Activated T-cell treated with anti-CD3 and anti-CD28 coated beads for 24 hours (primary cell): ENCODE measurements at places on chromosomes 7 and 10.

DNA sequence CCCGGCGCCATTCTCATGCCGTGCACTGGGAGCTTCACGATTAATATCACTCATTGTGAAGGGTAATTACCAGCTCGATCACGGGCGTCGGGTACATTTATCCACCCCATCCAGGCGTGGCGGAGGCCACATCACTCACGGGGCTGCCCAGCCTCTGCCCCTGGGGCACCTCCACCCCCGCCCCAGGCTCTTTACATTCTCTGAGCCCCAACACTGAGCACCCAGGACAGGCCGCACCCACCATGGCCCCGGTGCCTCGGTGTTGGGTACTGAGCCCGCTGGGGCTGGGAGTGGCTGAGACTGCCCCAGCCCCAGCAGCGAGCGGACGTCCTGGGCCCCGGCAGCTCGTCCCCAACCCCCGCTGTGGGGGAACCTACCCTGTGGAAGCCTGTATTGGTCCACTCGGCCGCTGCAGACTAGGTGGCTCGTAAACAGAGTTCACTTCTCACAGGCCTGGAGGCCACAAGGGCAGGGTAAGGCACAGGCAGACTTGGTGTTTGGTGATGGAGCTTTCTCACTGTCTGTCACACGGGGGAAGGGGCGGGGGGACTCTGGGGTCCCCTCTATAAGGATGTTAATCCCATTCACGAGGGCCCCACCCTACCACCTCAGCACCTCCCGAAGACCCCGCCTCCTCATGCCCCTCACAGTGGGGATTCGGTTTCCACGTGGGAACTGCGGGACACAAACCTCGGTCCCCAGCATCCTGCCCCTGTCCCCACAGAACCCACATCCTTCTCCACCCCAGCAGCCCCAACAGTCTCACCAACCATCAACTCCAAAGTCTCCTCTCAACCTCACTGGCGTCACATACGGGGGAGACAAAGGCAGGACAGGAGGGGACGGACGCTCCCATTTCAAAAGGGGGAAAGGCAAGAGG, 184.1 kb downstream of the ELFN1 start:
- no peak for DNase-seq

DNA sequence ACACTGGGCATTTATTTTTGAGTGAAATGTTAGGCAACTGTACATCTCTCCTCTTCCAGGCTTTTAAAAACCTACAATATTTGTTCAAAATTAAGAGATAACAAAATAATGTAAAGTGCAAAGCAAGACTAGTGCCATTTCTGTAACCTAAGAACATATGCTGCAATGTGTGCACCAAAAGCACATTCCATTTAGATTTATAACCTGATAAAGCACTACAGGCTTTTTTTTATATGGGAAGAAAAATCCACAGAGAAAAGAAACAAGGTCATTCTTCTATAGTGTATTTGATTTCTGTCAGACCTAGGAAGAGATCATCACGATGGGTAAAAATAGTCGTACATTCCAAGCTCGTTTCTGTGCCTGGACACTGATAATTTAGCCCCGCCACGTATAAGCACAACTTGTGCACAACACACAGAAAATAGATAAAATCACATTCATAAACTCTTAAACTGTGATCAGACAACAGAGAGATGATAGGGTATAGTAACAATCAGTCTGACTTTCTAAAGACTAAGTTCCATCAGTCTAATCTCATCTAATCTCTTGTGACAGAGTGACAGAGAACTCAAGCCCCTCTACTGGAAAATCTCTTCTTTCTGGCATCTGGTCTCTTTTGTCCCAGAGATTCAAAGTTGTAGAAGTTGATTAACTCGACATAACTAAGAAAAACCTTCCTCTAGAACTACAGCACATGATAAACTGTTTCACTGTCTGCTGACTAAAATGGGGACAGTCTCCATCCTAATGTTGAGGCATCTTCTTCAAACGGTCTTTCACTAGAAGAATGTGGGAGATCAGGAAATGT, 6.7 kb downstream of the LAMB1 start:
- DNase-seq, result no peak

DNA sequence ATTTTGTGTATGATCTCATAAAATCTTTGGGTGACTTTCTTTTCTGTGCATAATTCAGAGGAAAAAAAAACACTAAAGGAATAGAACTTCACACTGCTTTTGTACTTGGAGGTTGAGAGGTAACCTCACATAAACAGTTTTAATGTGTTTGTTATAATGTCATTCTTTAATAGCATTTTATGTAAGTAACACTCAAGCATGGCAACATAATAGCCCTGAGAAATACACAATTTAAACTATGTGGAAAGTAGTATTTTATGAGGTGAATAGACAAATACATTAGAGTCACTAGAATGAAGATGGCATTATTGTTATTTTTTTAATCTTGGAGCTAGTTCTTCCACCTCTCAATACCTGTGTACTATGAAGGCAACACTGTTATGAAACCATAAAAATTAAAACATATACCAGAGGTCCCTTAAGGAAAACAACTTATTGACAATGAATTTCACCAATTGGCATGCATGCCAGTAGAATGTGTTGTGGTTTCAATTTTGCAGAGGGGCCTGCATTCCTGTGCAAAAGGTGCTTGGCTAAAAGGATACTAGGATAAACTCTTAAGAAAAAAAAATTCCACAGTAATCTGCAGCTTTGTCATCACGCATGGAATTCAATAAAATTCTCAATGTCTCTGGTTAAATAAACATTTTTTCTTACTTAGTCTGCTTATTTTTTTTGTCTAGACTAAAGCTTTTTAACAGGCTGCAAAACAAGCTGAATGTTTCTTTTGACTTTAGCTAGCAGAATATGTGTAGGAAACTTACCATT, 102.5 kb downstream of the CD36 start:
- DNase-seq, result no peak

DNA sequence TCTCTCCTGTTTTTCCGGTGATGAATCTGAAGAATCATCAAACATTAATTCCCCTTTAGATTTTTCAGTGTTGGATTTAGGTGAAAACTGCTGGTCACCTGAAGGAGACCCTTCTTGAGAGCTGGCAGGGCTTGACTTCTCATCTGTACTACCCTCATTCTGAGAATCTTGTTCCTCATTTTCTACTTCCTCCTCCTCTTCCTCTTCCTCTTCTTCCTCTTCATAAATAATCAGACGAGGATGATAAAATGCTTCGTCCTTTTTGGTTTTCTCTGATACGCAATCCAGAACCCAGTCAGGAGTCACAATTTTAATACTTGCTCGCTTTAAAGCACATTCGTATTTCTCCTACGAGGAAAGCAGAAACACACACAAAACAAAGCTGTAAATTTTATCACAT, 26.9 kb downstream of the PAXIP1 start:
- no peak for DNase-seq

- DNase-seq, result no peak
Measured at GRCh38 chr10:119199231-119199992, 8.0 kb upstream of the GRK5 start.

DNA sequence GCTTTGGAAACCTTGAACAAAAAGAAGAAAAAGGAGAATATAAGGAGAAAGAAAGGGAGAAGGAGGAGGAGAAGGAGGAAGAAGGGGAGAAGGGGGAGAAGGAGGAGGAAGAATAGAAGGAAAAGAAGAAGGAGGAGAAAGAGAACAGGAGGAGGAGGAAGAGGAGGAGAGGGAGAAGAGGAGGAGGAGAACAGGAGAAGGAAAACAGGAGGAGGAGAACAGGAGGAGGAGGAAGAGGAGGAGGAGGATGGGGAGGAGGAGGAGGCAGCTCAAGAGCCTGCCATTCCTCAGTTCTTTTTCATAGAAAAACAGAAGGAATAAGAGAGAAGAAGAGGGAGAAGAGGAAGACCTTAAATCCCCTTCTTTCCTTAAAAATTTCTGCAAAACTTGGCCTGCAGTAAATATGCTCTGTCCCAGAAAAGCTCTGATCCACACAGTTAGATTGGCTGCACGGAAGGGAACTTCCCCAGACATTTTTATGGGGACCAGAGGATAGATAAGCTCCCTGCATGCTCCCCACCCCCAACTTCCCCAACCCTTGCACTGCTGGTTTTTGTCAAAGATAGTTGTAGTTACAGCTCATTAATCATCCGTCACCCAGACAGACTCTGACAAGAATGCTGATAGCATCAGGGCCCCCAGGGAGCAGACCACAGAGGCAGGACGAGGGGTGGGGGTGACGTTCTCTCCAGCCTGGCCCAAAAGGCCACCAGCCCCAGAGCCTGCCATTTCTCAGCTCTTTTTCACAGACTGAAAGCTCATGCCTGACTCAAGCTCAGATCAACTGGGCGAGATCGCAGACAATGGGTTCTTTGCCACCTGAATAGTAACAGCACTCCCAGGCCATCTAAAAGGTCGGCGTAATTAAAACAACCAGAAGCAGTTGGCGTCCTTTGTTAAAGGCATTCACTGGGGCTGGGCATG, 34.5 kb upstream of the LYZL1 start:
- no peak for DNase-seq

DNA sequence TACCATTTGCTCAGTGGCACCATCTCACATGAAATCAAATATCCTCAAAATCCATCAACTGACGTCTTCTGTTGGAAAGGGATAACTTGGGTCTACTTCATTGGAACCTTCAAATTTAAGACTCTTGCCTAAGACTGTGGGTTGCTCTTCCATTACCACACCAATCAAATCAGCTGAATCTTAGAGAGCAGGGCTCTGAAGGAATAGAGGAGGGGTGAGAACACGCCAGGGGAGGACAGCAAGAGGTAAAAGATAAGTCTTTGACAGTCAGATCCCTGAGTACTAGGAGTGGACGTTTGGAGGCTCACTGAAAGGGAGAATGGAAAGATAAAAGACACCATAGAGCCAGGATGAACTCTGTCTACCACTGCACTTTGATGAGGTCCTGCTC, 107.5 kb downstream of the CCDC71L start:
- no peak for DNase-seq

DNA sequence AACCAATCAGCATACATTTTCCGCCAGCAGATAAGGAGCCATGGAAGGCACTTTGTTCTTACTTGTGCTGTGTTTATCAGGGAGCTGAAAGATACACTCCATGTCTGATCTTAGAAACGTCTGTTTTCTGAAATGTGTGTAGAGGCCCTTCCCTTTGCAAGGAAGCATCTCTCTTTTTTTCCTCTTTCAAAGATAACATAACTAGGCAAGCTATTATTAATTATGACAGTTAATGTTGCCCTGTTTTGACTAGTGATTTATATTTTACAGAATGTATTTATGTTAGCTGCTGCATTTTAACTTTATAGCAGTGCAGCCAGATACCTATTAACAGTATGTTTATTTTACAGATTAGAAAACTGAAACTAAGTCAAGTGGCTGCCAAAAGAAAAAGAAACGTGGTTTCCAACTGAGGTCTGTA, 683.2 kb upstream of the IGFBP3 start:
- DNase-seq, result no peak

DNA sequence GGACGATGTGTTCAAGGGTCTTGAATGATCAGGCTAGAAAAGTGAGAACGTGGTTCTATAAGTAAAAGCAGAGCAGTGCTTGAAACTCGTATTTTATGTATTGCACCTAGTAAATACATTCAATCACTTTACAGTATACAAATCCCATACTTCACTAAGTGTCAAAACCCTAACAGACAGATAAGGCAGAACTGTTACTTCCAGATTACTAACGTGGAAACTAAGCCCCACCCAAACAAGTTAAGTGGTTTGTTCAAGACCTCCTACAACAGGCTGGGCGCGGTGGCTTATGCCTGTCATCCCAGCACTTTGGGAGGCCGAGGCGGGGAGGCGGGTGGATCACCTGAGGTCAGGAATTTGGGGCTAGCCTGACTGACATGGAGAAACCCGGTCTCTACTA, 9.2 kb upstream of the MYO1G start:
- DNase-seq, result no peak

GRCh38 chr10:69408318-69409175, 8.2 kb downstream of the TACR2 start:
- peak; percentile 84 for DNase-seq

DNA sequence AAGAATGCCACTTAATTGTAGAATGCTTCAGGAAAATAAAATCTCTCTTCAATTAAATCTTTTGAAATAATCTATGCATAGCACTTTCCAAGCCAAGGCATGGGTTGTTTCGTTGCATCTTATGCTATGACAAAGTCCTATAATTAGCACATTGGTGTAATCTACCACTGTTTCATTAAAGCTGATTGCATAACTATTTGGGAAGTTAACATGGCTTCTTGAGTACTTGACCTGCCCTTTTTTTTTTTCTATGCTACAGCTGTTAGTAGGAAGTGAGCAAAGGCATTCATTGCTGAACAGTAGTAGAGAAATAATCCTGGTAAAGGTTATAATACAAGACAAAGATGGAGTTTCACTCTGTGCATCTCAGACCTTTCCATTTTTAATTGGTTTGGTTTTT, 557.2 kb upstream of the CELF2 start:
- DNase-seq, result no peak

- no peak for DNase-seq
Measured at GRCh38 chr10:127878475-127879055, 14.2 kb downstream of the CLRN3 start.

GRCh38 chr10:71727738-71728737, 8.5 kb upstream of the C10orf105 start:
- peak; percentile 40 for DNase-seq

GRCh38 chr10:119250641-119251314, 43.4 kb downstream of the GRK5 start:
- no peak for DNase-seq

GRCh38 chr7:42690794-42691639, 220.9 kb downstream of the C7orf25 start:
- no peak for DNase-seq

DNA sequence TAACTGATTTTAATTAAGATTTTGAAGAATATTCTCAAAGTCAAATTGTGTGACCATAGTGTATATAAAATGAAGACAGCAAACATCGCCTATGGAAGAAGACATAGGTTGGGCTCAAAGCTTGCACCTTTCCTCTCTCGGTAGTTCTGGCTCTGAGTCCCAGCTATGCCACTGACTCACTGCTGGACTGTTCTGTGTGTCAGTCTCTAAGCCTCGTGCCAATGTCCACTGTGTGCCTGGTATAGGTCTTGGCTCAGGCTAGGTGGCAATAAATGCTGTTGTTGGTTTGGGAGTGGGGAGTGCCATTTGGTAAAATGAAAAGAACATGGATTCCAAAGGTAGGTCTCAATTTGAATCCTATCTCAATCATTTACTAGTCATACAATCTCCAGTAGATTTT, 137.5 kb upstream of the RHEB start:
- no peak for DNase-seq

DNA sequence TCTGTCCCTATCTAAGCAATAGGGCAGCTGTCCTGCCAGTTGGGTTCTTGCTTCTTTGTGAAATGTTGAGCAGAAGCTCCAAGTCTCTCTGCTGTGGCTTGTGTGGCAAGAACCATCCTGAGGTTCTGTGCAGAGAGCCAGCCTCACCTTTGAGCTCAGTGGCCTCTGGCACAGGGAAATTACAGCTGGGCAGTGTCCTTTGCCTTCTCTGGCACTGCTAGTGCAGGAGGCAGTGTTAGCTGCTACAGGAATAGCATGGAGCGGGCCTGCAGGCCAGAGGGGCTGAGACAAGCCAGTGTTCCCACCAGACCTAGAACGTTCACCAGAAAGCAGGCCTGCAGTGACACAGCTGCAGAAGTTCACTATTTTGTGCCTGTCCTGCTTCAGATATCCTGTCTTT, 1.8 kb downstream of the PRXL2A start:
- DNase-seq, result no peak
